Ascending aorta (tissue), 2 donors: ENCODE measurements at places on chromosomes 6 and 20.

DNA sequence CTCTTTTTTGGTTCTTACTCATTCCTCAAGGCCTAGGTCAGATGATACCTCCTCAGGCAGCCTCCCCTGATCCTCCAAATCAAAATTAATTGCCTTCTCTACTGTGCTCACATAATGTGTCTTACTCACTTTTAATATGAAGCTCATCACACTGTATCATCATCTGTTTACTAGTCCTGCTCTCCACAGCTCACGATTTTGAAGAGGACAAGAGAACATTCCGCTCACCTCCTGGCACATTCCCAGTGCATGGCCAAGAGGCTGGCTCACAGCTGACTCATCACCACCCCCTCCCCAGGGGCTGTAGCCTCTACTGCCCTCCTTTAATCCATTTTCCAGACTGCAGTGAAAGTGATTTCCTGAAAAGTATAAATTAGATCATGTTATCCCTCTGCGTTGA is 133.1 kb downstream of the ALDH8A1 start:
- DNase-seq: no peak

- DNase-seq: no peak
Measured at GRCh38 chr6:127343809-127344659, 625 bp upstream of the ECHDC1 start.

GRCh38 chr20:37925265-37926165 is 22.6 kb downstream of the VSTM2L start:
- DNase-seq: no peak

DNA sequence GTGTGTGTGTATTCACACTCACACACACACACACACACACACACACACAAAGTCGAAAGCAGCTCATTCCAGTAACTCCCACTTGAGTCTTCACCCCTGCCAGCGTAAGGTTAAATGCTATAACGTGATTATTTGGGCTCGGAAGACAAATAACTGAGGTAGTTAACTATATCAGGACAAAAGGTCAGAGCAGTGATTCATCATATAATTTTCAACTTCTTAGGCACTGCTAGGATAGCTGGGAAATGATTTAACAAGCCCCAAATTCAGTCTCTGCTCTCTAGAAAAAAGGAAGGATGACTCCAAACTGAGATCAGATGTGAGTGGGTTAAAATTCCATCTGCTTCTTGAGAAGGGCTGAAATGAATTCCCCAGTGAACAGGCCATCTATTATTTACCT is 30.7 kb downstream of the HDGFL1 start:
- no peak for DNase-seq

DNA sequence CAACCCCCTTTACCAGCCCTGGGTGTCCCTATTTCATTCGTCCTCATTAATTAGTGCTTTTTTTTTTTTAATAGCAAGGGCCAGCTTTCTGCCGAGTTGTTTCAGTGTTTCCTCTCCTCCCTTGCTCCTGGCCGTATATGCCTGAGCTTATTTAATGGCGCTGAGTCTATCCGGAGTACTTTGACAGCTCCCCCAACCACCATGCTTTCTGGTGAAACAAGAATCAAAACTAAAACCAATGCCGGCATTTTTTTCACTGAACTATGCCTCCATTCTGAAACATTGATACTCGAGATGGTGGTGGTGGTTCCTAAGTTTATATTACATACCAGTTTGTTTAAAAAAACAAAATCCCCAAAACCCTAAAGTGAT is 1.2 kb downstream of the DCBLD1 start:
- no peak for DNase-seq

DNA sequence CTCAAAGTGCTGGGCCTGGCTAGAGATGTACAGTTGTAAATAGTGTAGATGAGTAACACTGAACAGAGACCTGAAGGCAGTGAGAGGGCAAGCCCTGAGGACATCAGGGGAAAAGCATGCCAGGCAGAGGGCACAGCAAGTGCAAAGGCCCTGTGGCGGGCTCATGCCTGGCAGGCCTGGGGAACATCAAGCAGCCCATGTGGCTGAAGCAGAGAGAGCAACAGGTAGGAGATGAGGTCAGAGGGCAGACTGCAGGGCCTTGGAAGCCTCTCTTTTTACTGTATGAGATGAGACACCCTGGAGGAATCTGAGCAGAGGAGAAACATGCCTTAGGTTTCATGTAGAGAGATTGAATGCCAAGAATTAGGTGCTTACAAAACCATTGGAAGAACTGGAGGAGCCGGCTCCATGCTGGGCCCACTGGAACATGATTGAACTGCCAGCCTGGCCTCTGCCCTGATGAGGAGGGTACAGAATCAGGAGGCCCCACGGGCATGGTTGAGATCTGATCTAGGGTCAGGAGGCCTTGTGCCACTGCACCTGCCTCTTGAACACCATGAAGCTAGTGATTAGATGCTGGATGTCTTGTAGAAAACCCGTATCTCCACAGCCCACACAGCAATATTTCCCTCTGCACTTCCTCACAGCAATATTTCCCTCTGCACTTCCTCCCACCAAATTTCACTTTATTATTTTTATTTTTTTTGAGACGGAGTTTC is 5.9 kb upstream of the HMGA1 start:
- no peak for DNase-seq

- no peak for DNase-seq
Measured at GRCh38 chr6:138206862-138207261, 11.4 kb downstream of the PBOV1 start.

GRCh38 chr20:18394363-18394762 is 72.5 kb downstream of the DZANK1 start:
- DNase-seq: no peak

DNA sequence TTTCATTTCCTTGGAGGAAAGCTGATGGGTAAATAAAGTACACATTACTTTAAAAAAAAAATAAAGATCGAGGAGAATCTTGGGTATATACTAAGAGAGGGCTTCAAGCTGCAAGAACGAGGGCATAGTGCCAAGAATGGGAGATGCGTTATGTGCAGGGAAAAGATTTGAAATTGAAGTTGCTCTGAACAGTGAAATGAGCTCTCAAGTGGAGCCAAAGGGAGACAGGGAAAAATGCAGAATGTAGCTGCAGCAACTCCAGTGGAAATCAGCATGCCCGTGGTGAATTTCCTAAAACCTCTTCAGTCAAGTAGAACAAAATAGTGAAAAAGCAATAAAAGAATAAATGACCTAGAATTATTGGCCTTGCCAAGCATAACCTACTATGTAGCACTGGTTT is 11.4 kb upstream of the COL9A1 start:
- no peak for DNase-seq

GRCh38 chr6:167683028-167683862 is 143.5 kb upstream of the AFDN start:
- DNase-seq: no peak

- no peak for DNase-seq
Measured at GRCh38 chr20:62025394-62025793, 40.3 kb downstream of the TAF4 start.

GRCh38 chr6:15929685-15930084 is 199.2 kb upstream of the MYLIP start:
- DNase-seq: no peak

DNA sequence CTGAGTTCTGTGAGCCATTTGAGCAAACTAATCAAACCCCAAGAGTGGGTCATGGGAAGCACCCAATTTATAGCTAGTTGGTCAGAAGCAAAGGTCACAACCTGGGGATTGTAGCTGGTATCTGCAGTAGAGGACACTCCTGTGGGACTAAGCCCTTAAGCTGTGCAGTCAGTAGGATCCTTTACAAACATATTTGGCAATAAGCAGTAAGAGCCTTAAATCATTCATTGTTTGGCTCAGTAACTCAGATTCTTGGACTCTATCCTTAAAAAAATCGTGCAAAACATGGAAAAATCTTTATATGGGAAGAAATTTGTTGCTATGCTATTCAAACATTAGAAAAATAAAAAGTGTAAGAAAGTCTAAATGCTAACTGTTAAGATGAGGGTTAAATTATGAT is 29.9 kb downstream of the FRK start:
- DNase-seq: no peak

GRCh38 chr20:21808139-21808538 is 102.7 kb downstream of the PAX1 start:
- DNase-seq: no peak

DNA sequence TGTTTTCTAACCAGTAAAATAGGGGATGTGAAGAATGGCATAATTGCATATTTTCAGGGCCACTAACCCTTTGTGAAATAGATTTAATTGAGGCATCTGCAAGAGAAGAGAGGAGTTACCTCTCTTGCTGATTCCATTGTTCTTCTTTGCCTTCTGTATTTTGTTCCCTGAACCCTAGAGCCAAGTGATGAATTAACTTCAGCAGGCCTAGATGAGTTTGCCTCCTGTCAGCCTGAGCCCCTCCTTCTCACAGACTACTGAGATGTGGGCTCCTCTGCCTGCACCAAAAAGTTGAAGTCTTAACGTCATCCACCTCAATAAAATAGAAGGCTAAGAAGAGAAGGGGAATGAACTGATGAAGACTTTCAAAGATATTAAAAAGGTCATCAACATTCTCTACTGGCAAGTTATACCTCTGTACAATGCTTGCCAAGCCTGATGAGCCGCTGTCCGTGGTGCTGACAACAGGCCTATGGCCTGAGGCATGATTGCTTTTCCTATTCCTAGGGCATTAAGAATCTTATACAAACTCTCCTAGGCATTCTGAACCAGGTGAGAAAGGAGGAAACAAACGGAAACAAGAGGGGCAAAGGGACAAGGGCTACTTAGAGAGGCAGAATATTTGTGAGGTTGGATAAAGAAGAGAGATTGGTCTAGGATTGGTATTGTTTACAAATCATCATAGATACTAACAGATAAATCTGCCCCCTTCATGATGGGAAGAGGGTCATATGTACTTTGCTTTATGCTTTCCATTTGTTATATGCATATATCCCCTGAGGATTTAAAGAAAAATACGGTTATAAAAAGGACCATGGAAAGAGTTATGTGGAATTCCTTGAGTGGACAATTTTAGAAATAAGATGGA is 46.8 kb downstream of the CD24 start:
- no peak for DNase-seq

GRCh38 chr6:68186870-68187269 is 448.2 kb upstream of the ADGRB3 start:
- DNase-seq: no peak

DNA sequence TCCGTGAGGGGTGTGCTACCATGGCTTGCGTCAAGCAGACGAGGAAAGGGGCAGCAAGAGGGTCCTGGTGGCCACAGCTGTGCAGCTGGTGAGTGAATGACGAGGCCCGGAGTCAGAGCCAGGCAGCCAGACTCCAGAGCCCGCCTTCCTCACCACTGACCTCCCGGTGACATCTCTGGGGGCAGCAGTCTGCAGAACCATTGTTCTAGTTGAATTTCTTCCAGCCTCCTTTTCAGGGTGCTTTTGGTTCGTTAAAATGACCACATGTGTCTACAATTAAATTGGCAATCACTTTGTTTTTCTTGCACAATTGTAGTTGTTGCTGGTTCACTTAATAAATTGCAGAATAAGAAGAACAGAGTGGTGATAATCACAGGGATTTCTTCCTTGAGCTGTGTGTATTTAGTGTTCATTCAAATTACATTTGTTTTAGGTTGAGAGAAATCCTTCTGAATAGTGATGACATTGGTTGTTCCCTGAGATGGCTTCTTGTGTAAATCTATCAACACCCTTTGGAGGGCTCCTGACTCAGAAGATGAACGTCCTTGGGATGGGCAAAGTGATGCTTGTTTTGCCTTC is 96.4 kb downstream of the TULP4 start:
- DNase-seq: no peak

DNA sequence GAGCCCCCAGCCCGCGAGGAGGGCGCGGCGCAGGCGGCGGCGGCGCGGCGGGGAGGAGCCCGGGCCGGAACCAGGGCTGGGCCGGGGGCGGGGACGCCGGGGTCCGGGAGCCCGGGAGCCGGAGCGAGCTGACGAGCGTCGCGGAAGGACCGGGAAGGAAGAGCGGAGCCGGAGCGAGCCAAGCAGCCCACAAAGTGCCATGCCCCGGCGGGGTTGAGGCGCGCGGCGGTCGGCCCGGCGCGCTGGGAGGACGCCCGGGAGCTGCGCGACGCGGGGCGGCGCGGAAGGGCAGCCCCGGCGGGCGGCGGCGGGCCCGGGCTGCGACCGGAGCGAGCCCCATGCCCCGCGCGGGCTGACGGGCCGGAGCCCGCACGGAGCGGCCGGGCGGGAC is 289 bp downstream of the FOXP4 start:
- no peak for DNase-seq

DNA sequence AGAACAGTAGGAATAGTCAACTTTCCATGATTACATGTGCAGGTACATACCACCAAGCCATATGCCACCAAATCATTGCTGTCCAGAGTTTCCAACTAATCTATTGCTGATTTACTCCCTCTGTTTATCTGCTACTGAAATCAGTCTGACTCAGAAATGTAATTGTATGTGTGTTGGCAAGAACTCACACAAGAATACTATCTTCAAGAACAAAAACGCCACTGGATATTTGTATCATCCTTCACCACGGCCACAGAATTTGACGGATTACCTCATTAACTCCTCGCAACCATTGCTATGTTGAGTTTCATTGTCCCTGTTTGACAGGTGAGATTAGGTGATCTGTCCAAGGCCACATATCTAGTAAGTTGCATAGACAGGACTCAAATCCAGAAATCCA is 159.2 kb downstream of the GMPR start:
- no peak for DNase-seq
